ENCODE measurements at places on chromosomes 2 and 18. TPM values are rescaled to one million over a fixed set of nuclear protein-coding genes. Genes with fewer than 3 reads are reported as not detected.

- H3K4me3 ChIP-seq: no peak overlapping the region
- peaks cover 4% of the 10 kb centered on the region for H3K4me1 ChIP-seq
- DNase-seq: no peak
Measured at GRCh38 chr2:18548621-18549020, 11.8 kb downstream of the RDH14 start.

DNA sequence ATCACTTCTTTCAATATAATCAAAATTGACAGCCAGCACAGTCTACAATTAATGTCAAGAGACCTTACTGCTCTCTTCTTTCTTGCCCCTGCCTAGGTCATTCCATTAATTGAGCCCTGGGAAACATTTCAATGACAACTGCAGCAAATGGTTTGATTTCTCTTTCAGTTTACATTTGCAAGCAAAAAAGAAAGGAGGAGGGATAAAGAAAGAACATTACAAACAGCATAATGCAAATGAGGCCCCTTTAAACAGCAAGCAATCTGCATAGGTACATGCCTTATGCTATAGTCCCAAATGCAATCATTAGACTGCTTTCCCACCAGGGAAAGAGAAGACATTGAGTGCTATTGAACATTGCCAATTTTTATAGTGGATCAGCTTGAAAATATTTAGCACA lies 655.0 kb upstream of the CDH2 start:
- peaks cover 31% of the 10 kb centered on the region for H3K4me1 ChIP-seq
- no peaks in the 10 kb centered on the region for H3K27me3 ChIP-seq
- H3K36me3 ChIP-seq: no peaks in the 10 kb centered on the region
- H3K4me3 ChIP-seq: no peak overlapping the region
- DNase-seq: peak; percentile 7
- no peak overlapping the region for H3K27ac ChIP-seq

The CENPA gene
- 24.2 TPM for polyA plus RNA-seq

GRCh38 chr2:104028061-104028460 lies 825.9 kb upstream of the POU3F3 start:
- no peaks in the 10 kb centered on the region for H3K36me3 ChIP-seq
- no peak overlapping the region for H3K27ac ChIP-seq
- DNase-seq: no peak
- H3K27me3 ChIP-seq: no peaks in the 10 kb centered on the region

The DTNA gene
- polyA plus RNA-seq: 9.5 TPM

GRCh38 chr18:44915213-44915612 lies 234.5 kb downstream of the SETBP1 start:
- no peak overlapping the region for H3K4me3 ChIP-seq
- DNase-seq: no peak
- H3K36me3 ChIP-seq: no peaks in the 10 kb centered on the region
- no peak overlapping the region for H3K27ac ChIP-seq
- no peaks in the 10 kb centered on the region for H3K4me1 ChIP-seq
- H3K27me3 ChIP-seq: no peaks in the 10 kb centered on the region

The ACP1 gene
- polyA plus RNA-seq: 263 TPM

DNA sequence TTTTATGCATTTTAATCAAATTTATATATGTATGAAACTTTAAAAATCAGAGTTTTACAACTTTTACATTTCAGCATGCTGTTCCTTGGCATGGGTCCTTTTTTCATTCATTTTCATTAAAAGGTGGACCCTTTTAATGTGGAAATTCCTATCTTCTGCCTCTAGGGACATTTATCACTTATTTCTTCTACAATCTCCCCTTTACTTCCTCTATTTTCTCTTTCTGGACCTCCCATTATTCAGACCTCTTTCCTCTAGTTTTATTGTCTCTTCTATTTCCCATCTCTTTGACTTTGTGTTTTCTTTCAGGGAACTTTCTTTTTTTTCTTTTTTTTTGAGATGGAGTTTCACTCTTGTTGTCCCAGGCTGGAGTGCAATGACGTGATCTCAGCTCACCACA lies 5.7 kb downstream of the PROC start:
- no peak for DNase-seq
- H3K27ac ChIP-seq: no peak overlapping the region
- H3K4me3 ChIP-seq: peak overlapping the region; percentile 88
- no peaks in the 10 kb centered on the region for H3K36me3 ChIP-seq

The SCN7A gene
- polyA plus RNA-seq: 0.10 TPM

The GPR75 gene
- 0.47 TPM for polyA plus RNA-seq

The CCDC93 gene
- polyA plus RNA-seq: 16.8 TPM

- no peaks in the 10 kb centered on the region for H3K36me3 ChIP-seq
- H3K4me1 ChIP-seq: peaks cover 12% of the 10 kb centered on the region
- no peak overlapping the region for H3K27ac ChIP-seq
- H3K27me3 ChIP-seq: no peaks in the 10 kb centered on the region
- no peak for DNase-seq
Measured at GRCh38 chr18:58241877-58242276, 197.9 kb downstream of the NEDD4L start.

DNA sequence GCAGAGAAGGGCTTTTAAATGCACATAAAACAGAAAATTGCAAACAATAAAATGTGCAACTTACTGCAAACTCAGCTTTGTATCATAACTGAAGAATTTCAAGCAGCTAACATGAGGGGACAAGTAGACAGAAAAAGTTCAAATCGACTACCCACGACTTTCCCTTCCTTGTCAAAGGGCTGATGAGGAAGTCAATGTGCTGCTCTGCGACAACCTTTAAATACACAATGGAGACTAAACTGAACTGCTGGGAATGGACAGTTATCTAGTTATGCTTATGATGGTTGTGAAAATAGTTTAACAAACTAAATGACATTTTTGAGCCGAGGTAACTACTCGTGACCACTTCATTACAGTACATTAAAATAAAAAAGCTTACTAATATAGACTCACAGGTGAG lies 84.1 kb downstream of the INO80D start:
- H3K4me3 ChIP-seq: no peak overlapping the region
- H3K27ac ChIP-seq: no peak overlapping the region
- no peak for DNase-seq
- no peaks in the 10 kb centered on the region for H3K4me1 ChIP-seq
- H3K36me3 ChIP-seq: peaks cover 26% of the 10 kb centered on the region
- H3K27me3 ChIP-seq: no peaks in the 10 kb centered on the region

DNA sequence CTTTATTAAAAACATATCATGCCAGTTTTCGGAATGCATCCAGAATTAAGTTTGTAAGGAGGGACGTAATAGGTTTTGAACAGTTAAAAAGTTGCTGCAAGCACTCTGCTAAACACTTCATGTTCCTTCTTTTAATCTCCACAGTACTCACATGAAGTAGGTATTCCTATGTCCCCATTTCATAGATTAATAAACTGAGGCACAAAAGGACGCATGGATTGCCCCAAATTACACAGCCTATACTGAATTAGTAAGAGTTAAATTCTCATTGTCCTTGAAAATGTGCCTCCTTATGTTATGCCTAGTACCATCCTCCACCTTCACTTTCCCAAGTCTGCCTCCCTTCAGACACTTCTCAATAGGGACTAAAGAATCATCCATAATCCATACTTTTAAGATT lies 358.9 kb upstream of the ATP5MC3 start:
- no peak for DNase-seq
- no peaks in the 10 kb centered on the region for H3K27me3 ChIP-seq
- no peak overlapping the region for H3K4me3 ChIP-seq
- no peaks in the 10 kb centered on the region for H3K4me1 ChIP-seq
- no peak overlapping the region for H3K27ac ChIP-seq

- no peaks in the 10 kb centered on the region for H3K36me3 ChIP-seq
- H3K4me1 ChIP-seq: no peaks in the 10 kb centered on the region
- no peaks in the 10 kb centered on the region for H3K27me3 ChIP-seq
- H3K4me3 ChIP-seq: no peak overlapping the region
- no peak for DNase-seq
- H3K27ac ChIP-seq: no peak overlapping the region
Measured at GRCh38 chr2:65153515-65153914, 23.6 kb upstream of the RAB1A start.

DNA sequence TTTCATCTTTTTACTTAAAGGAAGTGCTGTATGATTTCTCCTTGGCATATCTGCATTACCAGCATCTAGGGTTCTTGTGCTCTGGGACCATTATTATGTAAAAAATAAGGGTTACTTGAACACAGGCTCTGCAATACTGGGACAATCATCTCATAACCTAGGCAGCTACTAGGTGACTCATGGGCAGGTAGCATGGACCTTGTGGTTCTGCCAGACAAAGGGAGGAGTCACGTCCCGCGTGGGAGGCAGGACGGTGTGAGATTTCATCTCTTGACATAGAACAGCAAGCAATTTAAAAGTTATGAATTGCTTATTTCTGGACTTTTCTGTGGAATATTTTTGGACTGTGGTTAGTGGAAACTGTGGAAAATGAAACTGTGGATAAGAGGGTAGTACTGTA lies 34.1 kb downstream of the ASAP2 start:
- H3K27ac ChIP-seq: no peak overlapping the region
- peaks cover 17% of the 10 kb centered on the region for H3K4me1 ChIP-seq
- H3K4me3 ChIP-seq: no peak overlapping the region
- no peaks in the 10 kb centered on the region for H3K36me3 ChIP-seq
- DNase-seq: no peak

- no peak overlapping the region for H3K27ac ChIP-seq
- no peaks in the 10 kb centered on the region for H3K36me3 ChIP-seq
- H3K27me3 ChIP-seq: no peaks in the 10 kb centered on the region
- H3K4me3 ChIP-seq: no peak overlapping the region
- no peaks in the 10 kb centered on the region for H3K4me1 ChIP-seq
Measured at GRCh38 chr18:58453913-58454317, 175.0 kb downstream of the ALPK2 start.

The PLEK gene
- polyA plus RNA-seq: 0.06 TPM

GRCh38 chr2:105186967-105187498 lies 54.5 kb upstream of the GPR45 start:
- no peaks in the 10 kb centered on the region for H3K4me1 ChIP-seq
- no peak for DNase-seq
- H3K36me3 ChIP-seq: no peaks in the 10 kb centered on the region
- no peaks in the 10 kb centered on the region for H3K27me3 ChIP-seq

The CHRNG gene
- not detected for polyA plus RNA-seq
